NCI-H2029 treated with DMSO at 0.1 percent for 48 hours (cell line): ENCODE measurements at places on chromosomes 12 and 14.

DNA sequence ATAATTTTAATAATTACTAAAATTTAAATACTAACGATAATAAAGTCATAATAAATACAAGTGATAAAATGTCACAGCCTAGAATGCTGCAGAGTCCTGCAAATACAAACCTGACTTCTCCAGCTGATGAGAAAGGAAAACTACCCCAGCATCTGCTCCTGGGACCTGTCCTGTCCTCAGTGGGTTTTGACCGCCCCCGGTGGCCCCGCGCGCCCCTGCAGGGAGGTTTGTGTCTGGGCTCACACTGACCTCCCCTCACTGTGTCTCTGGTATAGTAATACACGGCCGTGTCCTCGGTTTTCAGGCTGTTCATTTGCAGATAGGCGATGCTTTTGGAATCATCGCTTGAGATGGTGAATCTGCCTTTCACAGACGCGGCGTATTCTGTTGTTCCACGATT, 1139.4 kb downstream of the TMEM121 start:
- DNase-seq, result no peak

DNA sequence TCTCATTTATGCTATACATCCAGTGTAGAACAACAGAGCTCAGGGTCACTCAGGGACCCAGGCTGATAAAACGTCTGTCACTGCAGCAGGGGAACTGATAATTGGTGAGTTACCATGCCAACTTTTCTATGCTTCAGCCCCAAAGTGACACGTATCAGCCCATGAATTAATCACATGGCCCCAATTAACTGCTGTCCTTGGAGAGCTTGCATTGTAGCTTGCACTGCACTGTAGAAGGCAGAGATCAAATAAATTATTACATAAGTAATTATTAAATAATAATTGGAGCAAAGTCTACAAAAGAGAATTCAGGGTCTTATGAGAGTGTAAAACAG, 144.6 kb downstream of the SUDS3 start:
- DNase-seq, result no peak

GRCh38 chr14:96663076-96663475, 134.1 kb upstream of the VRK1 start:
- no peak for DNase-seq

- no peak for DNase-seq
These were observed 29.7 kb downstream of the FRMD6 start for GRCh38 chr14:51681411-51681810.

- DNase-seq, result no peak
These were observed 263.4 kb upstream of the PLEKHG7 start for GRCh38 chr12:92439420-92439805.

DNA sequence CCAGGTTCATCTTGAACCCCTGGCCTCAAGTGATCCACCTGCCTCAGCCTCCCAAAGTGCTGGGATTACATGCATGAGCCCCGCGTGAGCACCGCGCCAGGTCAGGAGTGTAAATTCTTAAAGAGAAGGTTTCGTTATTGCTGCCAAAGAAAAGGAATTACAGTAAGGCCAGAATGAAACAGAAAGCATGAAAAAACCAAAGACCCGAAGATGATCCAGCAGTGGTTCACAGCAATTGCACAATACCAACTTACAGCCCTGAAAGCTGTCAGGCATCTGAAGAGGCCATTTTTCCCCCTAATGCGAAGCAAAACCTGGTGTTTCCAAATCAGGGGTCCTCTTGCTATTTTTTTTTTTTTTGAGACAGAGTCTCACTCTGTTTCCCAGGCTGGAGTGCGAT, 10.3 kb downstream of the RBM23 start:
- no peak for DNase-seq

DNA sequence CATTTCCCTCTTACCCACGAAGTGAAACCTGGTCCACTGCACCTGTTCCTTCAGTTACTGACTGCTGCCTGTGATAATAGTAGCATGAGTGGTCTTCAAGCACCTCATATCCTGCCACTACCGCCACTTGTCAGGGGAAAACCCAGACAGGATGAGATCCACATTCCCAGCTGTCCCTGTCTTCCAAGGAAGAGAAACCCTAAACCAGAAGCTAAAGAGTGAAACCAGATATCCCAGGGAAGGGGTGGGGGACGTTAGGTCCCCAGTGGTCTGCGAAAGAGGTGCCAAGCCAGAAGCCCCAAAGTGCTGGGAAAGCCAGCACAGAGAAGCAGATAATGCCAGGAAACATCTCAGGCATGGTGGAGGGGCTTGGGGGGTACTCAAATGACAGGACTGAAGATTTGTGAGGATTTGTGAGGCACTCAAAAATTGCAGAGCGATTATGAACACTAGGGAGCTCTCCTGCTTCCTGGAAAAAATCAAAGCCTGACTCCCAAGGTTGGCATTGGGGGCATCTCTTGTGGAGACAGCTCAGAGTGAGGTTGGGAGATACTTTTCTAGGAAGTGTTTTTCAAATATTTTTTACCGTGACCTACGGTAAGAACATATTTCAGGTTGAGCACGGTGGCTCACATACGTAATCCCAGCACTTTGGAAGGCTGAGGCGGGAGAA, 77.9 kb downstream of the TMEM30B start:
- DNase-seq, result peak; percentile 100

GRCh38 chr14:61217516-61217915, 63.6 kb downstream of the TMEM30B start:
- no peak for DNase-seq

- no peak for DNase-seq
These were observed 194.7 kb upstream of the FAR2 start for GRCh38 chr12:28954333-28954732.

DNA sequence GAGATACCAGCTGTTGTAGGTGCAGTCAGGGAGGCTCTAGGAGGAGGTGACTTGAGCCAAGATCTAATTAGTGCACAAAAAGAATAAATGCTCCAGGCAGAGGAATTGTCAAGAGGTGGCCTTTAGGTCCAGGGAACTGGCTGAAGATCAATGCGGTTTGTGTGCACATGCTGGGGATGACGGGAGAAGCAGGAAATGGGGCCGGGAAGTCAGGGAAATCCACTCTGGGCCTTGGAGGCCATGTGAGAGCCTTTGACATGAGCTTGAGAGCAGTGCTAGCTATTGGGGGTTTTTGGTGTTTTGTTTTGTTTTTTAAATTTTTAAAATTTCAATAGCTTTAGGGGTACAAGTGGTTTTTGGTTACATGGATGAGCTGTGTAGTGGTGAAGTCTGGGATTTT, 67.4 kb downstream of the MVK start:
- DNase-seq, result peak; percentile 9
